ENCODE measurements at places on chromosomes 4 and X.

GRCh38 chr4:67204441-67204840, 340.9 kb downstream of the CENPC start:
- peak; percentile 47 for DNase-seq

GRCh38 chr4:182427554-182427953, 184.4 kb downstream of the TENM3 start:
- no peak for DNase-seq

GRCh38 chr4:160347197-160347596, 1244.3 kb downstream of the RAPGEF2 start:
- DNase-seq = no peak

- no peak for DNase-seq
Measured at GRCh38 chrX:71578253-71579135, at the start of gene GCNA. GCNA (plus strand) TSS chrX:71578437; CDS start chrX:71580822, 2,385 bp downstream.

- DNase-seq = peak; percentile 66
Measured at GRCh38 chr4:110510955-110511544, 35.1 kb downstream of the ENPEP start.

DNA sequence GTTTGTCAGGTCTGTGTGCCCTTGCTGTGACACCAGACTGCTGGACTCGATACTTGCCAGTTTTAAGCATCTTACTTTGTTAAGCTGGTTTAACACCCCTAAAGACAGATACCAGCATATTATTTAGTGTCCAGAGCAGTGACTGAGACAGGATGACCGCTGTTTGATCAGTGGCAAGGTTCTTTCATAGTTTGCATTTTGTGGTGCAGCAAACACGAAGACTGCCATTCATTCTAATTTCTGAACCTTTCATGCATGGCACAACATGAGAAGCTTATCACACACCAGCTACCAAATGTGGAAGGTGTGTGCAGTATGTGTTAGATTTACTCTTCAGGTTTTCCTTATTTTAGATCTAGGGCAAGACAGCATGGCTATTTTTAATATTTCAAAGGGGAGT, 28.2 kb downstream of the JADE1 start:
- no peak for DNase-seq

DNA sequence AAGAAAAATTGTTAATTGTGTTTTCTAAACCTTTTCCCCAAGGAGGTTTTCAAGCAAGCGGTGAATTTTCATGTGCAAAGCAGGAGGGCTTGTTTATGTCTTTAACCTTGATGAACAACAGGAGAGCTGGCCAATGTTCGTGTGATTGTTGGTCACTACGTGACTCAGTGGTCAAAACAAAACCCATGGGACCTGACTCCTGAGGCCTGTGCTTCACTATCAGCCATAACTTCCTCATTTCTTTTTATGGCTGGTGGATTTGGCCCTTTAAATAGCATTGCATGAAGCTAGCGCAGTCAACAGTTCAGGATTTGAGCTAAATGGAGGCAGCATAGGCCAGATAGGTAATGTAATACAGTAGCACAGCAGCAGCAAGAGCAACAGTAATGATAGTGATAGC, 80.5 kb downstream of the MID1IP1 start:
- peak; percentile 18 for DNase-seq

DNA sequence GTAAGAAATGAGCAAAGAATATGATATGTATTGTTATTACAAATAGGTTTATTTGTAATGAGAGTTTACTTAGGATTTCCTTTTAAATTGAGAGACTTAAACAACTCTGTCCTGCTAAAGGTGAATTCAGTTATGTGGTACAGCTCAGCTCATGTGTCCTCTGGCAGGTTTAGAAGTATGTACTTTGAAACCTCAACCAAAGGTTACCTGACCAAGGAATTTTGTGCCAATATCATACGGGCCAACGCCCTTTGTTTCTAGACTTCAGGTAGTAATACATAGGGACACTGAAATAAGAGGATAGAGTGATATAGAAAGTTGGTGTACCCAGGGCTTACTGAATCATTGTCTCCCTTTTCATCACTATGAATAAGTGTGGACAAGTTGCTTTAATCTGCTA, 25.7 kb downstream of the SLAIN2 start:
- no peak for DNase-seq

GRCh38 chrX:24235084-24235710, 78.7 kb downstream of the SUPT20HL2 start:
- no peak for DNase-seq

GRCh38 chrX:31232506-31232905, 160.7 kb upstream of the FTHL17 start:
- no peak for DNase-seq

GRCh38 chr4:164350061-164350460, 403.9 kb upstream of the SMIM31 start:
- no peak for DNase-seq

DNA sequence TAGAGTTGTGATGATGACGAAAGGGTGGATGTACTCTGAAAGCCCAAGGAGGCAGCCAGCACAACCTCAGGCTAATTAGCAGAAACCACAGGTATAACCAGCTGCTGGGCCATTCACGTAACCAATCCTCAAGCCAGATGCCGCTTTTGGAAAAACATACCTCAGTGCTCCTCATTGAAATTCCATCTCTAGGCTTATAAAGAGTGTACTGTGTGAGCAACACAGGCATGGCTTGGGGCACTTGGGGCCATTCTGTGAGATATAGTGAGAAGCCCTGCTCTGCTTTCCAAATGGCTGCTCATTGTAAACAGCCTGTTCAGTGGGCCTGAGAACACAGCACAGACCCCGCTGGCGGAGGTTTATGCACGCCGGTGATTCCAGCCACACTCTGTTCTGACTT, 182.1 kb upstream of the HHIP start:
- no peak for DNase-seq

DNA sequence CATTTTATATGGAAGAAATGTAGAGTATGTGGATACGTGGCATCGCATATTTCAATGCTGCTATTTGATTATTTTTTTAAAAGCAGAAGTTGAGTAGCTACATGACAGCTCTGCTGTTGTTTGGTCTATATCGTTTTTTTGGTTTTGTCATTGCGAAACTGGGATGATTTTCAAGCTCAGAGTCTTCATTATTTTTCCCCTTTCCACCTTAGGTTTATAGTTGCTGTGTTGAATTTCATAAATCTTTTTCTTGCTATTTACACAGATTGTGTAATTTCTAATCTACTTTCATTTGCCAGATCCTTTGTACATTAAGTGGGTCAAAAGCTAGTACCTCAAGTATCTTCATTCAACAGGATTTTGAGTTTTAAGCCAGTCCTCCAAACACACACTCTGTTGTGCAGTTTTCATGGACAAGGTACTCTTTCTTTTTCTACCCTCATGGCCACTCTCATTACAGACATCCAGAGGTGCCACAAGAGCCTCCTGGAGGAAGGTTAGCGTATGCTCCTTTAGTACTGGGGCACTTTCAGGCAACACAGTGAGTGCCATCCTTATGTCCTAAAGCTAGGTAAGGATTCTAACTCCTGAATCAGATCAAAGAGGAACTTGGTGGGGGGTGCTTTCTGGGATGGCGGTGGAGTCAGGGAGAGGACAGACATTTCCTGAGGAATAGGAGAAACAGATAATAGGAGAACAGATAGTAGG, 123.2 kb downstream of the FHIP1A start:
- DNase-seq = no peak

DNA sequence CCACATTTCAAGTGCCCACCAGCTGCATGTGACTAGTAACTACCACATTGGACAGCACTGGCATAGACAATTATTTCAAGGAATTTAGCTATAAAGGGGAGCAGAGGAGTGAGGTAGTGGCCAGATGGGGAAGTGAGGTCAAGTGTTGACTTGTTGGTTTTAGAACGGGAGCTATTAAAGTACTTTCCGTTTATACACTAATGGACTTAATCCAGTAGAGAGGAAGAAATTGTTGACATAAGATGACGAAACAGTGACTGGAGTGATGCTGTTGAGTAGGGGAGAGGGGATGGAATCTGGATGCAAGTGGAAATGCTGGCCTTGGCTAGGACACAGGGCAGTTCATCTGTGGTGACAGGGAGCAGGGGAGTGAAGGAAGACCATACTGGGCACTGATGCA, 154.4 kb downstream of the AMMECR1 start:
- DNase-seq = no peak

DNA sequence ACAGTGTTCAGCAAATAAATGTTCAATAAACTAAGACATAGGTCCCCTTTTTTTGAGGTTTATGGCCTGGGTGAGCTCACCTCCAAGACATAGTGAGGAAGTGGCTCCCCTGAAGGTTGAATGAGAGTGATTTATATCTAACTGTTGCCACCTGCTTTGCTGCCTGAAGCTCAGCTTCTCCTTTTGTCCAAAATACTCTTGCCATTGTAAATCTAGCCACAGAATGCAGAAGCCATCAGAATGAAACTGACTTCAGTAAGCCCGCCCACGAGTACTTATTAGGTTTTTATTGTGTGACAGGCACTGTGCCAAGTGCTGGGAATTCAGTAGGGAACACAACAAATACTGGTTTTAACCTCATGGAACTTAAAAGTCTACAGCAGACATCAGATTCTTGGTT, 18.0 kb downstream of the SPINK2 start:
- DNase-seq = peak; percentile 94

- DNase-seq = no peak
Measured at GRCh38 chr4:138952411-138952810, 63.2 kb upstream of the NOCT start.

DNA sequence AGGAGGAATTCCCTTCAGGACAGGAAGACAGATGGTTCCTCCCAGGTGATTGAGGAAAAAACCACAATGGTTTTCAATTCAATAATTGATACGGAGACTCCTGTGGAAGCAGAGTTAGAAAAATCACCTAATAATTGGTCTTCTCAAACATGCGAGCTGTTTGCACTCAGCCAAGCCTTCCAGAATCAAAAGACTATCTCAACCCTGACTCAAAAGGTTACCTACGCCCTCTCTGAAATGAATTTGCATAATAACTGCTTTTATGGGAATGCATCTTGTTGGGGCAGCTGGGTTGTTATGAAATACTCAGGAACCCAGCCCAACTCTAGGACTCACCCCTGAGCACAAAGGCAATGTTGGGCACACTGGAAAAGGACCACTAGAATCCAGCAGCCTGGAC, 66.9 kb upstream of the ARSJ start:
- DNase-seq = no peak

- DNase-seq = no peak
Measured at GRCh38 chr4:6509587-6509986, 37.2 kb upstream of the PPP2R2C start.

- DNase-seq = peak; percentile 98
Measured at GRCh38 chr4:55312489-55313101, 33.4 kb upstream of the SRD5A3 start.

DNA sequence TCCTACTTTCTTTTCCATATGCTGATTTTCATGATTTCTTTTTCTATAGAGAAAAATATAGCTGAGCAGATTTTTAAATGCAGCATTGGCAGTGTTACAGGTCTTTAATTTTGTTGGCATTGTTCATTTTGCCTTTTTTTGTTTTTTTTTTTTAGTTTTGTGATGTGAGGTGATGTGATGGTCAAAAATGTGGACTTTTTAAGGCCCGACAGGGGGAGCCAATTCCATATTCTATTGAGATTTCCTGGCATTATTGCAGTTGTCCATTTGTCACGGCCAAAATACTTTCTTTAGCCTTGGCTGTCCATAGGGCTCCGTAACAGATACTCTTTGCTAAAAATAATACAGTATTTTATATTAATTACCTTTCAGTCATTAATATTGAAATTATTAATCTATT, 47.8 kb downstream of the SLIT2 start:
- no peak for DNase-seq

- DNase-seq = no peak
Measured at GRCh38 chr4:172411149-172411548, 597.9 kb downstream of the GALNTL6 start.

- DNase-seq = no peak
Measured at GRCh38 chr4:71472946-71473345, 134.1 kb downstream of the SLC4A4 start.
